Activated T-cell treated with anti-CD3 and anti-CD28 coated beads, Interleukin-2, amount 50 U/mL, for 4 hours (primary cell): ENCODE measurements at places on chromosomes 12 and 14. TPM values are rescaled to one million over a fixed set of nuclear protein-coding genes. Genes with fewer than 3 reads are reported as not detected.

Gene DYRK2
- total RNA-seq = 46.5 TPM

Gene MFAP5
- not detected for total RNA-seq

DNA sequence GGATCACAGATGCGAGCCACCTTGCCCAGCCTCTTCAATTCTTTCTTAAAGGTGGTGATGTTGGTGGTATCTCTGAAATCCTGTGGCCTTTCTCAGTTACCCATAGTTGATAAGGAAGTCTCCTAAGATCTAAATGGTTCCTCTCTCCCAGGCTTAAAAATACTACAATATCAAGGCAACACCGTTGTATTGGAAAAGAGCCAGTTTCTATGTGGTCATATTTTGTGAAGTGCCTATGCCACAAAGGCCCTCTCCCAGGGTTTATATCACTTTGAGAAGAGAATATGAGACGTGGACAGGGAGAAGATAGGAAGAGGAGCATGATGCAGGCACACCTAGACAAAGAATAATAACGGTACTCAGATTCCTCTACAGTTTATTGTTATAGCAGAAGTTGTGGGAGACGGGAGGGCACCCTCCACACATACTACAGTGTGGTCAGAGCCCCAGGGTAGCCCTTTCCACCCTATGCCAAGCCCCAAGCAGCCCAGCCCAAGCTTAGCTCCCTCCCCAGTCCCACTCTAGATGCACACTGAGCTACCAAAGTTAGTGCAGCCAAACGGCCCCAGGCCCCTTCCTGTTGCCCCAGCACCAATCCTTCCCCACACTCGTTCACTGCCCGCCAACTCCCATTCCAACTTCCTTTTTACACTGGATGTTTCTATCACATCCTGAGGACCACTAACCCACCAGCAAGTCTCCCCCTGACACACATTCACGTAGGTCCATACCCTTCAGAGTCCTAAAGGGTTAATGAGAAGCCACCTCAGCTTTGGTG, 8.3 kb downstream of the NDRG2 start:
- DNase-seq = no peak

DNA sequence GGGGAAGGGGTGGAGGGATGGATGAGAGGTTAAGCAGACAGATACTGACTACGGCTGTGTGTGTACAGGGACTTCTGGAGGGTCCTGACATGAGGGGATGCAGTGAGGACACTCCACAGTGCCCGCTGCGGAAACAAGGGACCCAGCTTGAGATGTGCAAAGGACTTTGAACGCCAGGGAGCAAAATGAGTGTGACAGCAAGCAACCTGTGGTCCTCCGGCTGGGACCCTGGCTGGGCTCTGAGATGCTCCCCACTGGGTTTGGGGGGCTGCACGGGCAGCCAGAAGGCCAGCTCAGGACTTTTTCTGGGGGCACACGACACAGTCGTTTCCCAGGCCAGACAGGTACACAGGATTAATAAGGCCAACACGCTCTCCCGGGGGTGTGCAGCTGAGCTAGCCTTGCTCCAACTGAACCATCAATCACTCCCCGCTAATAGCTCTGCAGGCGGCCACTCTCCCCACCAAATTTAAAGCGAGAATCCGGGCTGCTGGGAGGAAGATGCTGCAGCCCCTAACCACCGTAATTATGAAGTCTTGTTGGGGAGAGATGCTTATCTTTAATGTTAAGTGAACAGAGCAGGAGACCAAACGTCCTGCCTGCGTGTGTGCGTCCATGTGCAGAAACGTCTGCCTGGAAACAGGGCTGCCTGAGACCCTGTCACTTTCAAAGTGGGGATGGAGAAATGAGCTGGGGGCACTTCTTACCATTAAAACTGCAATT, 51.6 kb upstream of the DLK1 start:
- no peak for DNase-seq

DNA sequence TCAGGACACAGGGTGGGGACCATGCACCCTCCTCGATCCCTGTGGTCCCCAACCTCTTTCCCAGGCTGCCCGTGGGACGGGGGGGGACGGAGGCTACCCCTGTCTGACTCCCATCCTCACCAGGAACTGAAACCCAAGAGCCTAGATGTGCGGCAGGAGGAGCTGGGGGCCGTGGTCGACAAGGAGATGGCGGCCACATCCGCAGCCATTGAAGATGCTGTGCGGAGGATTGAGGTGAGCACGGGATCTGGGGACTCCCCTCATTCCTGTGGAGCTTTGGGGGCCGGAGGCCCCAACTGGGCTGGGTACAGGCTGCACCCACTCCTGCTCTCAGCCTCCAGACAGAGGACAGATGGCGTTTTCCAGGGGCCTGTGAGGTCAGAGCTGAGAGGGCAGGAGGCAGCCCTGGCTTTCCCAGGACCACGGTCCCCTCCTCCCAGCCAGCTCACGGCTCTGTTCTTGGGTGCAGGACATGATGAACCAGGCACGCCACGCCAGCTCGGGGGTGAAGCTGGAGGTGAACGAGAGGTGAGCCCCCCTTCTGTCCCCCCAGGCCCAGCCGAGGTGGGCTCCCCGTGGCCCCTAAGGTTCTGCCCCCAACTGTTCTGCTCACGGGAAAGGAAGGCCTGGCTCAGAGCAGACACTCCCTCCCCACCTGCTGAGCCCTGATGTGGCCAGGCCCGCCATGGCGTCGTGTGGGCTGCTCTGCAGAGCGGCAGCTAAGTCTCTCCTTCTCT, 24.2 kb downstream of the HIP1R start:
- no peak for DNase-seq

DNA sequence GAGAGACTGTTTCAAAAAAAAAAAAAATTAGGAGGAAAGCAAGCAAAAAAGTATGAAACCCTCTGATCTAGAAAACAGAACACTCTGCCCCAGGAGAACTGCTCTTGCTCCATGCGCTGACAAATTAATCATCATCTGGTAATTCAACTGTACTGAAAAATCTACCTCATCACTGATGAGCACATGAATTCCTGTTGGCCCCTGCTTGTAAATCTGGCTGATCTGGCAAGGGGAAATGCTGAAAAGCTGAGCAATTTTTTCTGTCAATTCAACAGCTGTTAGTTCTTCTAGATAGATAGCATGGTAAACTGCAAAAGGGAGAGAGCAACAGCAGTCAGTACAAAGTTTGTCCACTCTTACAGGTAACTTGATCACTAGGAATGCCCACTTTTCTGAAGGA, 15.2 kb upstream of the CSRNP2 start:
- DNase-seq = no peak
